Ascending aorta (tissue), 2 donors: ENCODE measurements at places on chromosomes 5 and 9.

DNA sequence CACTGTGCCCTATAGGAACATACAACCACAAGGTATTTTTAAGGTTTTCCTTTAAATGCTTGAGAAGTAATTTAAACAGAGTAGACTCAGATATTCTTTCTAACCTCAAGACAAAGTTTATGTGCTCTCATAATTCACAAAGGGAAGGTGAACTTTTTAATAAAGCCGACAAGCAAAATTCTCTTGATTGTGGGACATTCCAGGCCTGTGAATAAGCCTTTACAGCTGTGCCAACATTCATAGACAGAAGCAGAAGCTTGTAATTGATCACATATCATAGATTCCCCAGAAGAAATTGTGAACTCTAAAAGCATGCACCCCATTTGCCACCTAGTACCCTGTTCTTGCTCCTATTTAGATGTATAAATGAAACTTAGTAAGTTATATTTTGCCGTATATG is 1107.8 kb upstream of the SEMA6A start:
- no peak for DNase-seq

DNA sequence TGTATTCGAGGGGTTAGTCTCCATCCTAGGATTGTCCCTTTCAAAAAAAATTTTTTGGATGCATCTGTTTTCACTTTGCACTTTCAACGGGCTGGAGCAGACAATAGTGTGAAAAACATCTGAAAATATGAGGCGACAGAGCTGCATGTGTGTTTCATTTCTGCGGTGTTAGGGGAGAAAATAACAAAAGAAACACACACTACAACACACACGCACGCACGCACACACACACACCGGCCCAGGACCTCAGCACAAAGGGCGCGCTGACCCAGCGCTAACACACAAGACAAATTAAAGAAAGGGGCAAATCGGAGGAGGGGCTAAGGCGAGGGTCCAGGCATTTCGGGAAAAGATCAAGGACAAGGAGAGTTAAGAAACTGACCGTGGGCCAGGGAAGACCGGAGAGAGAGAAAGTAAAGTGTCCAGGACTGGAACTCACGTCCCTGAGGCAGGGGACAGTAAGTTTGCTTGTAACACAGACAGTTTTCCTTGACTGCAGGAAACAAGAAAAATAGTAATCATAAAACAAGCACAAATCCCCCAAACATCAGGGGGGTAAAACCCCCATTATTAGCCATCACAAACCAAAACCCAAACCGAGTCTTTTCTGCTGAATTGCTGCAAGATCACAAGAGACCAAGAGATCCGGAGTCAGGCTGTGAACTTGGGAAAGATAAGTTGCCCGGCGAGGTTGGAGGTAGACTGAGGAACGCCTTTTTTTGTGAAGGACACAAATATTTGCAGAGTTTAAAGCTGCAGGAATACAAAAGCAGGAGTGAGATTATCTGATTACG is 302.1 kb downstream of the PARP8 start:
- DNase-seq = no peak

DNA sequence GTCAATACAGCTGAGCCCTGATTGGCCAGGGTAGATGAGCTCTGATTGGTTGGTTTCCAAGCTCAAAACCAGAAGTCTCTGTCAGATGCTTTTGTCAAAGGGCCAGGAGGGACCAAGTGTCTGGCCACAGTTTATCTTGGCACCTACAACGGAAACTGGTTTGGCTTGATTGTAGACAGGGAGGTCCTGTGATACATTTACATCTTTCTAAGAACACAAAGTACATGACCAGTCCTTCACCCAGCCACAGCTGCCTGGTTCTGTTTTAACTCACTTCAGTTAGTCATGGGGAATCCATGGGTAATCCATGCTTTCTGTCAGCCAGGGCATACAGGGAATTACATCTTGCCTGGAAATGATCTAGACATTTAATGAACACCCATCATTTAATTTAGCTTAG is 171.2 kb downstream of the SLC12A2 start:
- DNase-seq = no peak

DNA sequence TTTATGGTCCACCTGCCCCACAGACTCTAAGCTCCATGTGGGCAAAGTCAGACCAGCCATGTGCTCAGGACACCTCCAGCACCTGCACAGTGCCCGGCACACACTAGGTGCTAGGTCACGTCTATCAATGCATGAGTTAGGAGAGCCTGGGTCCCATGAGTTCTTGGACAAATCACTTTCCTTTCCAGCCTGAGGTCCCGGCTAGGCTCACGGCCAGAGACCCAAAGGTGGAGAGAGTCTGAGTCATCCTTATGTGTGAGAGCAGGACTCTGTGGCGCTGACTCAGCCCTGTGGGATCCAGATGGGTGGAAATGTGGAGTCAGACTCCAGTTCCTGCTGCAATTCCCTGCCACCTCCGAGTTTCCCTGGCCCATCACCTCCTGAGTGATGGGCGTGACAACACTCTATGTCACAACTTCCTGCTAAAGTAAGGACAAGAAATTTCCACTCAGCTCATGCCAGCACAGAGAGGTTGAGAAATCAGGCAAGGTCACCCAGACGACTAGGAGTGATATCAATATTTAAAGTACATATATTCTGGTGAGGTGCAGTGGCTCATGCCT is 2.5 kb upstream of the ST6GALNAC4 start:
- peak; percentile 92 for DNase-seq

DNA sequence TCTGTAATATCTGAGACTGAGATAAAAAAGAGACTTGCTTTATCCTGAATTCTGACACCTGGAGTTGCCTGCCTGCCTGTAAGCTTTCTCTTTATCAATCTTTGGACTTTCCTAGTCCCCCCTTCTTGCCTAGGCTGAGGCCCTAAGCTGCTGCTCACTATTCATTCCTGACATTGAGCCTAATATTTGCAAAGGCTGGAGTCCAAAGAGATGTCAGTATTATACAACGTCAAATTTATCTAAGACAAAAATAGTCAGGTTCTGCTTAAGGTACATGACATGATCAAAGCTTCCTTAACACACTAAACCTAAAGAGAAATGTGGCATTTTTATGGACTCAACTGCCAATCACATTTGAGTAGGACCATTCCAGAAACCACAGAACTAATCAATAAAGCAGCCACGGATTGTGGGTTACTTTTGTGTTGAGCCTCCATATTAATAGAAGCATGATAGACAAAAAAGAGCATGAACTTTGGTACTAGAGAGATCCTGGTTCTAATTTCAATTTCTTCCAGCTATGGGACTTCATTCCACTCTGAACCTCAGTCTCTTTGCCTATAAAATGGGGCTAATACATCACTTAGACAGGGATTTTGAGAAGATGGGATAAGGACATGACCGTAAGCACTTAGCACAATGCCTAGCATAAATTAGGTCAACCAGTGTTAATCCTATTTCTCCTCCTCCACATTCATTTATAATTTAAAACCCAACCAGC is 56.1 kb downstream of the IL33 start:
- DNase-seq = no peak

GRCh38 chr5:115487756-115488155 is 56.8 kb downstream of the FEM1C start:
- no peak for DNase-seq

DNA sequence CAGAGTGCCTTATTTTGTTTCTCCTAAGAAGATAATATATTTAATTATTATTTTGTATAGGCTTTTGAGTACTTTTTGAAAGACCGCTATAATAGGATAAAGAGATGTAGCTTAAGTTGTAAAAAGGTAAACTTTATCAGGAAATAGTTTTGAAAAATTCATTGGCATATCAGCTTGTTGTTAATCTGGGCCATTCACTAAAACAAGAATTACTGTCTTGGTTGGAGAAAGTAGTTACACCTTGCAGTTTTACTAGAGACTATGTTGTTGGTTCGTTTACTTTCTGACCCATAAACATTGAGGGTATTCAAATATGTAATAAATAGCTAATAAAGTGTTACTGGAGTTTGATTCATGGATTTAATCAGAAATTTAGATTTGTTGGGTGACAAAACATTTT is 33.7 kb downstream of the TNPO1 start:
- DNase-seq = no peak
